Foreskin fibroblast (primary cell): ENCODE measurements at places on chromosomes 4 and X.
A peak's percentile ranks its signal among the peaks of the same experiment; 100 is the strongest.

- DNase-seq: peak; percentile 10
Measured at GRCh38 chrX:132592880-132593279, 104.0 kb upstream of the MBNL3 start.

- DNase-seq: no peak
Measured at GRCh38 chr4:176964116-176964691, 171.5 kb upstream of the VEGFC start.

DNA sequence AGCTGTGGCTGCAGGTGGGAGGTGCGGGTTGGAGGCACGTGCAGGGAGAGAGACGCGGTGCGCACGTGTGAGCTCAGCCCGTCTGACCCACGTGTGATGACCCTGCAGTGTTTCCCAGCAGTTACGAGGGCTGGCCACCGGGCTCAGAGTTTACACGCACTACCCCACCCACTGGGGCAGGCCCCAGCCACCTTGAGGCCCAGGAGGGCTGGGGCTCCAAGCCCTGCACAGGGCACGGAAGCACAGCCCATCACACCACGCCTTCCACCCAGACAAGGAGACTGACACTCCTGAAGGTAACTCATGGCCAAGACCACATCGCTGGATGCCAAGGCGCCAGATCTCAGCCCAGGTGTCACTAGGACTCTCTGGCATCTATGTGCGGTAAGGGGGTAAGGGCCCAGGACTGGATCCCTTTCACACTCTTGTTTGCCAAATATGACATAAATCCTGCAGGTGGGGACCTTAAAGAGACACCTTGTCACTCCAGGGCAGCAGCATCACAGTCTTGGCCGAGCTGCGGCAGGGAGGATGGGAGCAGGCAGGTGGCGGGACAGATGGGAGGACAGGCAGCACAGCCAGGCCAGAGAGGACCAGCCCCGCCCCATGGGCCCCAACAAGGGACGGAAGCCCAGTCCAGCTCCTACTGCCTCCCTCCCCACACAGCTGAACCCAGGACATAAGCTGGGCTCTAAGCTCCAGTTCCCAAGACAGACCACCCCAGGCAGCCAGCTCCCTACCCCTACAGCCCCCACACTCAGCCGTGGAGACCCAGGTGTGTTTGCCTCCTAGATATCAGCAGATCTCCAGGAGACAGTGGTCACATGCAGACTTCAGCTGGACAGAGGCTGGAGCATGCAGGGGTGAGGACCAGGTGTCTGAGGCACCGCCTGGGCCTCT is 56.8 kb downstream of the ZFYVE28 start:
- no peak for DNase-seq

GRCh38 chr4:22678940-22679854 is 13.5 kb upstream of the GBA3 start:
- DNase-seq: no peak

DNA sequence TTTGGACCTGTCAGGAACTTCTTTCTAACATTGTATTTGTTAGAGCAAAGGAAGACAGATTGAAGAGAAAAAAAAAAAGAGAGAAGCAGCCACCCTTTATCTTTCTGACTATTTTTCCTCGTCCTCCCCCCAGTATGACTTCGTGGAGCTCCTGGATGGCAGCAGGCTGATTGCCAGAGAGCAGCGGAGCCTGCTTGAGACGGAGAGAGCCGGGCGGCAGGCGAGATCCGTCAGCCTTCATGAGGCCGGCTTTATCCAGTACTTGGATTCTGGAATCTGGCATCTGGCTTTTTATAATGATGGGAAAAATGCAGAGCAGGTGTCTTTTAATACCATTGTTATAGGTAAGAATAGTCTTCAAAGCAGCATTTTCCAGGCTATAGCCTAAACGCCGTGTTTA is 237.7 kb downstream of the DCTD start:
- no peak for DNase-seq

- DNase-seq: no peak
Measured at GRCh38 chrX:1264556-1264955, 4.1 kb upstream of the CSF2RA start.

DNA sequence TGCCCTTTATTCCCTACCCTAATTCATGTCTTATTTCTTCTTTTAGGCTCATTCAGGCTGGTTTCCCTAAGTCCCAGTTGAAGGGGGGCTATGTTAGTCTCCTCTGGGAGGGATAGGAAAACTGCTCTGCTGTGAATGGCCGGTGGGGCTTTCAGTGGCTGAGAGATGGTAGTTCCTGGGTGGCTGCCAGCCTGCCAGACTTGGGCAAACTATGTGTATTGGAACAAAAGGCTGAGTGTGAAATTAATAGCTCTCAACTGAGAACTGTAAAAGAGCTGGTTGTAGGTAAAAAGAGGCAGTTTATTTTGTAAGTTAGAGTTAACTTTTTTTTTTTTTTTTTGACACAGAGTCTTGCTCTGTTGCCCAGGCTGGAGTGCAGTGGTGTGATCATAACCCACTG is 28.8 kb downstream of the ARHGAP10 start:
- DNase-seq: no peak

DNA sequence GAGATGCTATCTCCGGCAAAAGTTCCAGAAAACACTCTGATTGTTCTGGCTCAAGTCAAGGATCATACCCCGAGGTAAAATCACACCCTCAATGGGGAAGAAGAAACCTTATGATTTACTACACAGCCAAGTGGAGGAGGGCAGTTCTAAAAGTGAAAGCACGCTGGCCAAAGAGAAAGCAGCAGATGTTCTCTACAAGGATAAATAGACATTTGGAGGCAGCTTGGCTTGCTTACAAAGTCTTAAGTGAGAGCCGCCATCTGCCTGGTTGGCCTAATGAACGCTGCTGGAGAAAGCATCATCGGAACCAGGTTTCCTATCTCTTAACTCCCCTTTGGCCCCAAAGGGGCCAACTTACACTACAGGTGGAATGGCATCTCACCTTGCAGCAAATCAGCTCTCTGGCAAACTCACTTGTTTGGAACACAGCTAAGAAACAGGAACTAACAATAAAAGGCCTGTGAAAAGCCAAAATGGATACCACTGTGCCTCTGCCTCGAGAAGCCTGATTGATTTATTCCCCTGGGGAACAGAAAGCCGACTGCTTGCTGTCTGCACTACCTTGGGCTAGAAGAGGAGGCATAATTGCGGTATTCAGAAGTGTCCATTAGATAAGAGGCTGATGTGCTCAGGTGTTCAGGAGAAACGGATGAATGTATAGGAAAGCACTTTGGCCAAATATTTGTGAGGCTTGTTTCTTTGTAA is 22.8 kb downstream of the FRAS1 start:
- DNase-seq: peak; percentile 40

- DNase-seq: no peak
Measured at GRCh38 chr4:45094684-45095083, 368.3 kb upstream of the GNPDA2 start.

- DNase-seq: peak; percentile 4
Measured at GRCh38 chr4:42655269-42655637, 1.7 kb downstream of the ATP8A1 start.

DNA sequence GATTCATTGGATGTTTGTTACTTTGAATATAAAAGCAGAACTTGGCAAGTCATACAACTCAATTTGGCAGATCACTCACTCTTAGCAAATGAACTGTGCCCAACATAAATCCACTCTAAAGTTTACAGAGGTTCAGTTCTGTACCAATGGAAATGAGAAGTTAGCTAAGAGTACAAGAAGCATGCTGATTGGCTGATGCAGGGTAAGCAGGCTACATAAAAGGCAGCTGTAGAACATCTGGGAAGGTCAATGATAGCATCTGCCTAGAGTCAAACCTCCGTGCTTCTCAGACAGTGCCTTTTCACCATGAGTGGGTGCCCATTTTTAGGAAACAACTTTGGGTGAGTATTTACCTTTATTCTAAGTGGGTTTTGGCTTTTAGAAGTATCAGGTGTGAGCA is at the start of gene TDO2:
Gene TDO2 (plus strand): TSS at position 244 of the 400 bp plus-strand sequence. CDS start 63 bp downstream, at position 307.
- DNase-seq: no peak

DNA sequence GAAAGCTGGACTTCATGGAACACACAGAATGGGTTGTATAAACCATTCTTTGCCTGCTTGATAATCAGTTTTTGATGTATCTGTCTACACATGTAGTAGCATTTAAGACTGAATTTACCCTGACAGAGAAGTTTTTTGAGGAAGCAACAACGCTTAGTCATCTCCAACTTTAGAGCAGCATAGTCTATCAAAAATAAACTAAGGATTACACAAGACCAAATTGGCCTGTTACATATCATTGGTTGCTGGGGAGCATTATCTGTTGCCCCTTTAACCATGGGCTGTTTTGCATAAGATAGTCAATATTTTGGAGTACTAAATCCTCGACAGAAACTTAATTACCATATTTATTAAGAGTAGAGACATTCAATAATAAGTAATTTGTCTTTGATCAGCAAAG is 347.4 kb downstream of the FAM47B start:
- DNase-seq: no peak

DNA sequence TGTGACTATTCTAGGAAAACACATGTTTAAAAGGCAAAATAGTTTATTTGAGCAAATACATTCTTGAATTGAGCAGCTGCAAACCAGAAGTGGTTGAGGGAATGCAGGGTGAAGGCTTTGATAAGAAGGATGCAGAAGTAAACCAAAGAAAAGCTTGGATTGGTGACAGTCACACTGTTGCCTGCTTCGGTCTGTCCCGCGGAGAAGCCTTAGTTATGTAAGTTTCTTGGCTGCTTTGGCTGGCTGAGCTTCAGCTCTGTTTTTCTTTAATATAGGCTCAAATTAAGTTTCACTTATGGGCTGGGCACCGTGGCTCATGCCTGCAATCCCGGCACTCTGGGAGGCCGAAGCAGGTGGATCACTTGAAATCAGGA is 67.6 kb downstream of the FAM53A start:
- no peak for DNase-seq

- no peak for DNase-seq
Measured at GRCh38 chr4:61320154-61320553, 120.0 kb downstream of the ADGRL3 start.

GRCh38 chr4:38687571-38688011 is 23.6 kb downstream of the KLF3 start:
- no peak for DNase-seq

GRCh38 chrX:42220083-42220482 is 296.7 kb upstream of the CASK start:
- no peak for DNase-seq

DNA sequence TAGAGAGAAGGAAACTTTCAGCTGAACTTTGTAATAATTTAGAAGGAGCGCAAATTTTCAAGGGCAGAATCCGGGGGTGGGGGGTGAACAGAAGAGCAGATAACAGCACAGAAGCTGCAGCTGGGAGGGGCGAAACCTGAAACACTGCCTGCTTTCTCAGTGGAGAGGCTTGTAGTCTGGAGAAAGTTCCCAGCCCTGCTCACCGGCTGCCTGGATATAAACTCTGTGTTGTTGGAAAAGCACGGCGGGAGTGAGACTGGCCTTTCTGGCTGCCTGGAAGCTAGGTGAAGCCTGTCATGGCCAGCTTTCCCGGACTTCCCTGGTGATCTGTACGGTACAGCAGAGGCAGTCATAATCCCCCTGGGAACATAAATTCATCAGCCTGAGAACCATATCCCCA is 1352.1 kb upstream of the DIAPH2 start:
- no peak for DNase-seq

- DNase-seq: no peak
Measured at GRCh38 chrX:17788956-17789562, 51.8 kb downstream of the SCML1 start.

GRCh38 chr4:184100297-184100885 is 117.3 kb downstream of the ENPP6 start:
- no peak for DNase-seq

GRCh38 chrX:21509912-21510311 is 135.7 kb downstream of the CNKSR2 start:
- DNase-seq: peak; percentile 25

DNA sequence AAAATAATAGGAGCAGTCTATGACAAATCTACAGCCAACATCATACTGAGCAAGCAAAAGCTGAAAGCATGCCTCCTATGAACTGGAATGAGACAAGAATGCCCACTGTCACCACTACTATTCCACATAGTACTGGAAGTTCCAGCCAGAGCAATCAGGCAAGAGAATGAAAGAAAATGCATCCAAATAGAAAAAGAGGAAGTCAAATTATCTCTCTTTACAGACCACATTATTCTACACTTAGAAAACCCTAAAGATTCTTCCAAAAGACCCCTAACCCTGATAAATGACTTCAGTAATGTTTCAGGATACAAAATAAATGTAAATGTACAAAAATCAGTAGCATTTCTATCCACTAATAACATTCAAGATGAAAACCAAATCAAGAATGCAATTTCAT is 249.0 kb downstream of the STK32B start:
- DNase-seq: no peak

DNA sequence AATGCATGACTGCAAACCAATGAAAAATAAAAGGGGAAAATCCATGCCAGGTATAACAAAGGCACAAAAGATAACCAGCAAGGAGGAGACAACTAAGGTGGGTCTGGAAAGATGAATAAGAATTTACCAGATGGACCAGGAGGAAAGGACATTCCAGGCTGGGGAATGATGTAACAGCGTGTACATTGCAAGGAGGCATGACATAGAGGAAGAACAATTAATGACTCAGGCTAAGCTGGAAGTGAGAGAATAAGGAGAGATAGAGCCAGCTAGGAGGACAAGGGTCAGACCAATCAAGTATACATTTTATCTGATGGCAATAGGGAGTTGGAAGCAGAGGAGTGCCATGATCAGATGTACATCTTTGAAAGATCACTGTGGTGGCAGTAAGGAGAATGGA is 57.0 kb downstream of the MTMR8 start:
- no peak for DNase-seq

GRCh38 chr4:40976343-40976742 is 226.6 kb downstream of the NSUN7 start:
- peak; percentile 44 for DNase-seq

DNA sequence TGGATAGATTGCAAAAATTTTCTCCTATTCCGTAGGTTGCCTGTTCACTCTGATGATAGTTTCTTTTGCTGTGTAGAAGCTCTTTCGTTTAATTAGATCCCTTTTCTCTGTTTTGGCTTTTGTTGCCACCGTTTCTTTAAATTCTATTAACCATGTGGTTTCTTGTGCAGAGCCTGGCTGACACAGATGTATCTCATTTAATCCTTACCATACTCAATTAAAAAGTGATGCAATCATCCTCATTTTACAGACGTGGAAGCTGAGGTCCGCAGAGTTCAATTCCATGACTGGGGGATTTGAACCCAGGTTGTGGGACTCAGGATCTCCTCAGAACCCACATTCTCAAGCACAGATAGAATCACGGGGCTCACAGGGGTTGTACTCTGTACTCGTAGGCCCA is 66.7 kb downstream of the SORCS2 start:
- DNase-seq: no peak

GRCh38 chr4:7024336-7024890 is 18.8 kb upstream of the TADA2B start:
- DNase-seq: no peak

DNA sequence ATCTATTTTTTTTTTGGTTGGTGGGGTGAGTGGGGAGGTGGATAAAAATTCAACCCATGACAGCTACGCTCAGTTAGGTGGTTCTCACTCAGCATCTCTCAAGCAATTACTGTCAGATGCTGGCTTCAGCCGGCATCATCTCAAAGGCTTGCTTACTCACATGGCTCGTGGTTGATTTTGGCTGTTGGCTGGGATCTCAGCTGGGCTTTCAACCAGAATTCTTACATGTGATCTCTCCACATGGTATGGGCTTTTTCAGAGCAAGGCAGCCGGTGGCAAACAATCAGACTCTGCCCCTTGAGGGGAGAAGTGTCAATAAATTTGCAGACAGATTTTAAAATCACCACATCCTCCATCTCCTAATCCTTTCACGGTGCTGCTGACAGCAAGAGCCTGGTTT is 47.2 kb downstream of the SLC34A2 start:
- DNase-seq: peak; percentile 13

- no peak for DNase-seq
Measured at GRCh38 chr4:184548648-184549341, 74.4 kb upstream of the IRF2 start.

GRCh38 chr4:17535906-17536305 is 20.9 kb downstream of the CLRN2 start:
- DNase-seq: no peak

GRCh38 chrX:73563738-73564068 is 706 bp downstream of the CHIC1 start:
- no peak for DNase-seq
